AG08395 (cell line): ENCODE measurements at places on chromosomes 2 and 18.
A peak's percentile ranks its signal among the peaks of the same experiment; 100 is the strongest.

GRCh38 chr2:150387586-150388288 lies 99.7 kb downstream of the RND3 start:
- DNase-seq: no peak

- DNase-seq: no peak
Observed at GRCh38 chr2:217947383-217948350, 55.1 kb downstream of the TNS1 start.

DNA sequence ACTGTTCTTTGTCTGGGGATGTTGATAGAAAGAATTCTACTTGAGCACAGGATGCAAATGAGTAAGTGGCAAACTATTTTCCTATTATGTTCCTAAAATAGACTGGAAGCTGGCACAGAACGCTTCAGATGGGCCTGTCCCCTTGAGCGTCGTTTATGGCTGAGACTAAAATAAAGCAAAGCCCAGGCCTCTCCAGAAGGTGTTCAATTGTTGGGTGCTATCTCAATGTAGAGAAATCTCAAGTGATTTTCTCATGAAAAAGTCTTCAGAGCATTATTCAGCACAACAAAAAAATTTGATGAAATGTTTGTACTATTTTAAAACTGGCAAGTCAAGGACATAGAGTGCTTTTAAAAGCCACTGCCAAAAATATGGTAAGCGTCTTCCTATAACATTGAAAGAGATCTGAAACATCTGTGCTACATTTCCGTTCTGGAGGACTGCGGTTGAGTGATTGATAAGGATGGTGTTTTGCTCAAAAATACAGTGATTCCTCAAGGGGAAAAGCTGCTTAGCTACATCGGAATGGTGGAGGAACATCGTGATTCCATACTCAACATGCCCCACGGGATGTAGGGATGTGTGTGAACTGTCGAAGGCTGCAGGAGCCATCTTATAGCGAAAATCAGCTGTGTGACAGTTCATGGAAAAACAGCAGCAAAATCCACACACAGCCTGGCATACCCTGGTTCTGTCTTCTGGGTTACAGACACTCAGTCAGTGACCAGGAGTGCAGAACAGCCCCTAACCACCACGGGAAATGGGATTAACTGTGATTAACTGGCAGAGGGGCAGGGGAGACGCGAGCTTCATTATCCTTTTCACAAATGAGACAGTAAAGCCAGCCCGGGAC lies 10.4 kb upstream of the LRRFIP1 start:
- peak; percentile 89 for DNase-seq

- DNase-seq: no peak
Observed at GRCh38 chr18:3716116-3716660, 266.2 kb downstream of the TGIF1 start.

DNA sequence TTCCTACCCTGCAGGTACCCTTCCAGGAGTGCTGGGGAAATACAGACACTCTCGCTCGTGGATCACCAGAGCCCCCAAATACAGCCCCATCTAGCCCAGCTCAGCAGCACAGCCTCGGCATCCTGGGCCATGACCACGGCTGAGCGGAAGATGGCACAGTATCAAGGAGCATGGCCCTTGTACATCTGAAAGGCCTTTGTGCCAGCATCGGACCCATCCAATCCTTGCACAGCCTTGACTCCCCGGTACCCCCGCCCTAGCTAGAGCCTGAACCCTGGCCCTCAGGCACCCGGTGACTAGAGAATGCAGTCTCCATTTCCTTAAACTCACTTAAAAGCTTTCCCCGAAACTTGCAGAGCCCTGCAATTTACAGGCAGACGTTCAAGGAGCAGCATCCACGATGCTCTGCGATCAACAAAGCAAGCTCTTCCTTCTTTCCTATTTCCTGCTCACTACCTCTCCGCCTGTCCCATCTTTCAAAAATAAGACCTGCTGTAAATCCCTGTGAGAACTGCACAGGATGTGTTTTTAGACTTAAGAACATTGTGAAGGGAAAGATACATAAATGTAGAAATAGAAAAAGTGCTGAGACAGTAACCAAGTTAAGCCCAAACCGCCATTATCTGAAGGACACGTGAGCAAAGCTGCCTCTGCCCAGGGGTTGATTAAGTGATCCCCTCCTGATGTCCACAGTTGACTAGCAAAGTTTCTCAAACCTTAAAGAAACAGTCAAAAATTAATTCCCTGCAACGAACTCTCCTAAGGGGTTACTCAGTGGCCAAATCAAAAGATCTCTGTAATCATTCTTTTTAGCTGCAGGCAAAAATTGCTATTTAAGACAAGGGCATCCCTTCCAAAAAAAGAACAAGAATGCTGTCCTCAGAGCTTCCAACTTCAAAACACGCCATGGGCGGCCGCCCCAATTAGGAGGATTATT lies 48.5 kb downstream of the ZNF516 start:
- DNase-seq: no peak

- DNase-seq: no peak
Observed at GRCh38 chr2:230795856-230796255, 68.9 kb upstream of the ITM2C start.

DNA sequence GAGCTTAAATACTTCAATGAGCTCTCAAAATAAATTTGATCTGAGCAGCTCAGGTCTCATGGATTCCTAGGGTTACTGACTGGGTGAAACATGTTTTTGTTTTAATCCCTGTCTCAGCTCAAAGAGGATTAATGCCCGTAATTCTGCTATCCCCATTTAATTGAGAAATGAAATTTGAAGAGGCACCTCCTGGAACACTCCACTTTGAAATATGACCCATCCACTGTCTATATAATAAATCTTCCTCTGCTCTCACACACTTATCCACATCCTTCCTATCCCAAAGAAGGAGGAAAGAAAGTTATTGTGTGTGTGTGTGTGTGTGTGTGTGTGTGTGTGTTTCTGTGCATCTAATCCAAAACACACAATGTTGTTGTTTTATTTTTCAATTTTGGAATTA lies 2082.4 kb upstream of the PIK3C3 start:
- DNase-seq: no peak

DNA sequence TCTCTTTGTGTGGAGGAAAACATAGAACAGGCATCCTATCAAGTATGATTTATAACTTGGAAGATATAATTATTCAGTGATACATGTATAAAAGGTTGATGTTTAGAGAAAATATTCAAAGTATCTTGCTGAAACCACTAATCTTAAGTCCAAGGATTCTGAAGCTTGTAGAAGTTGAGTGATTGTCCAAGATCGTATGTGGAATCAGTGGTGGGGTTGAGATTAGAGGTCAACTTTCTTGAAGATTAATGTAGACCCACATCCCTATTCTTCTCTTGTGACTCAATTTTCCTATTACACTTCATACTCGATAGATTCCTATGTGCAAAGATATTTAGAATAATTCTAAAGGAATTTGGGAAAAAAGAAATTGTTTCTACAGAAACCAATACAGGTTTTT lies 1565.9 kb upstream of the ACVR2A start:
- DNase-seq: no peak

DNA sequence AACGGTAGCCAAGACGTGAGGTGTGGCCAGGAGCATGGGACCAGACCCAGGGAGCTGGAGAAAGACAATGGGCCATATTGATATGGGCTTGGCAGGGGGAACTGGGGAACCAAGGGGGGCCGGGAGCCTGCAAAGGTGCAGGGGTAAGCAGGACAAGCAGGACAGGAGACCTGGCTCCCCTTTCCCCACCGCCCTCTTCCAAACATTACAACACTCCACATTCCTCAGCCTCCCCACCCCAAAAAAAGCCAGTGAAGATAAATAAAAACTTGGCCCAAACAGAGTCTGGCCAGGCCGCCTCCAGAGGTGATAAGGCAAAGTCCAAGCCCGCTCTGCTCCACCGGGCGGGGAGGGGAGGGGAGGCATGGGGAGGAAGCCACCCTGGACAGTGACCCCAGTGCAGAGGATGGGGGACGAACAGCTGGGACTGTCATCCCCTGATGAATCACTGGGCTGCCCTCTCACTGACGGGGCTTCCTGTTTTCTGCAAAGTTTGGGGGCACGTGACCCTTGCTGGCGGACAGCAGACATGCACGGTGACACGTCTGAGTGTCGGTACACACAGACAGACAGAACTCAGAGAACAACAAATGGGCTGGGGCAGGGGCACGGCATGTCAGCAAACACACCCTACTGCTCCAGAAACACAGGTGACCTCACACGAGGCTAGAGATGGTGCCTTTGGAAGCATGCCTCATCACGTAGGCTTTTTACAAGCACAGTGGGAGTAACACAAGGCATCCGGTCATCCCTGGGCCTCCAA lies 100.2 kb downstream of the TNS1 start:
- peak; percentile 39 for DNase-seq

DNA sequence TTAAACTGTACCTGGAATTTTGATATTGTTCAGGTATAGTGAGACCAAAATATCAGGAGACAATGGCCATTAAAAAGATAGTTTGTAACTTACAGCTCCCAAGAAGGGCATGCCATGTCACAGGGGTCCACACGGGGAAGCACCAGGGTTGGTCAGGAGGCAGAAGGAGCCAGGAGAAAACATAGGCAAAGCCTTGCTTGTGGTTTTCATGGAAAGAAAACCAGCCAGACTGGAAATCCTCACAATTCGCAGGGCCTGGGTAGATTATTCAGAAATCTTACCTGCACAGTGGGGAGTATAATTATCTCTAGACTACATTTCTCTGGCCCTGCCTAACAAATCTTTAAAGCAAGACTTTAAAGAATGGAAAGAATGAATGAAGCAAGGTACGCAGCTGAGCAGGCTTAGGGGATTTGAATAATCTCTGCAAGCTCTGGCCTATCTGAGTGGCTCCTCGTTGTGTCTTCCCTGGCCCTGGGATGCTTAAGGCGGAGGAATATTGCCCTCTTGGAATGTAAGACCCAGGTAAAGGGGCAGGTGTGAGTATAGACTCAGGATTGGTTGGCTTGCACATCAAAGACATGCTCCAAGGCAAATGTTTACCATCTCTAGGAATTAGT lies 66.9 kb upstream of the CDC42EP3 start:
- DNase-seq: no peak

DNA sequence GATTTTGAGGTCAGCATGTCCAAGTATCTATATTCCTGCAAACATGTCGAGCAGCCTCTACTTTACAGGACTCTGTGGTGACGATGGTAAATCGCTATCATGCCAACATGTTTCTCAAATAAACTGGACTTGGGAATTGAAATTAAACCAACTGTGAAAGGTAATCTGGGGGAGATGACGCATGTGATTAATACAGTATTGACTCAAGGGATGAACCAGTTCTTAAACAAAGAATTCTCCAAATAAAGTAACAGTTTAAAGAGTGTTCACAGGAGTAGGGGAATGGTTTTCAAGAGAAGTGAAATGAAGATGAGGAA lies 54.3 kb downstream of the THUMPD2 start:
- DNase-seq: no peak

- peak; percentile 34 for DNase-seq
Observed at GRCh38 chr18:58671632-58672564, 633 bp downstream of the MALT1 start.

DNA sequence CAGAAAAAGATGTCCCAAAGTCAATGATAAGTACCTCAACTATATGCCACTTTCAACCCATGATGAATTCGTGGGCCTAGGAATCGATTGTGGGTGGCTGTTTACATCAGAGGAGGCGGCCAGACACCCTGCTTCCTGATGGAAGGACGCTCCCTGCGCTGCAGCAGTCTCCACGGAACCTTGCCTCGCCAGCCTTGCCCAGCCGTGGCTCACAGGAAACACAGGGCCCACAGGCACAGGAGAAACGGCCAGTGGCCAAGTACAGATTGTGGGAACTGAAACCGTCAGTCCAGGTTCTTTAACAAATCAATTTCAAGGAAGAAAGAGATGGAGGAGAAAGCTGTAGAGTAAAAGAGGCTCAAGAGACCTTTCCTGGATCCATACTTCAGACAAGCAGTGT lies 101.5 kb upstream of the NFATC1 start:
- DNase-seq: no peak

GRCh38 chr2:24111407-24111901 lies 11.7 kb downstream of the PFN4 start:
- no peak for DNase-seq

DNA sequence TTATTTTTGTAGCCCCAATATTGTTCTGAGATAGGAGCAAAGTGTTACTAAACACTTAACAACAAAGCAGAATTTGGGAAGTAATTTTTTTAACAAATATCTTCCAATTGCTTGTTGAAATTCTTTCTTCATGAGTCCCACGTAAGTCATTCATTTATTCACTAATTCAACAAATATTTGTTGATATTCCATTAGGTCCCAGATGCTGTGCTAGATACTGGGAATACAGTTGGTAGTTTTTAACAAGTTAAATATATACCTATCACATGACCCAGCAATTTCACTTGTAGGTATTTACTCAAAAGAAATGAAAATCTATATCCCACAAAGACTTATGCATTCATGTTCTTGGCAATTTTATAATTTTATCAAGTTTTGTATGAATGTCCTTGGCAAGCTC lies 7.0 kb upstream of the BBS5 start:
- no peak for DNase-seq

GRCh38 chr2:4873876-4874593 lies 818.1 kb upstream of the SOX11 start:
- DNase-seq: no peak

DNA sequence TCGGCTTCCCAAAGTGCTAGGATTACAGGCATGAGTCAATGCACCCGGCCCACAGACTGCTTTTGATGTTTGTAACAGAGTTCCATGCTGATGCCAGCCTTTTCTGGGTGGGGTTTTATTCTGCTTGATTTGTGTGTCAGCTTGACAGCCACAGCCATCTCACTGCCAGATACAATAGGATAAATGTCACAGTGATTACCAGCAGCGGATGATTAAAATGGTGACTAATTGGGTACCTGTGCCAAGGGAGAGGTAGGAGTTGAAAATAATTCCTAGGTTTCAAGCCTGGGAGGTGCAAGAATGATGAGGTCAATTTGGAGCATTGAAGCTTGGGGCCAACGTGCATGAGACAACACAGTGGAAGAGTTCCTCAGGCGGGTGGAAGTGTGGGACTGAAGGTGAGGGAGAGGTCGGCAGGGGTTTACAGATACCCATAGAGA lies 39.4 kb downstream of the SH2D6 start:
- peak; percentile 31 for DNase-seq
